ENCODE measurements at places on chromosomes 5 and 9.
A peak's percentile ranks its signal among the peaks of the same experiment; 100 is the strongest.

DNA sequence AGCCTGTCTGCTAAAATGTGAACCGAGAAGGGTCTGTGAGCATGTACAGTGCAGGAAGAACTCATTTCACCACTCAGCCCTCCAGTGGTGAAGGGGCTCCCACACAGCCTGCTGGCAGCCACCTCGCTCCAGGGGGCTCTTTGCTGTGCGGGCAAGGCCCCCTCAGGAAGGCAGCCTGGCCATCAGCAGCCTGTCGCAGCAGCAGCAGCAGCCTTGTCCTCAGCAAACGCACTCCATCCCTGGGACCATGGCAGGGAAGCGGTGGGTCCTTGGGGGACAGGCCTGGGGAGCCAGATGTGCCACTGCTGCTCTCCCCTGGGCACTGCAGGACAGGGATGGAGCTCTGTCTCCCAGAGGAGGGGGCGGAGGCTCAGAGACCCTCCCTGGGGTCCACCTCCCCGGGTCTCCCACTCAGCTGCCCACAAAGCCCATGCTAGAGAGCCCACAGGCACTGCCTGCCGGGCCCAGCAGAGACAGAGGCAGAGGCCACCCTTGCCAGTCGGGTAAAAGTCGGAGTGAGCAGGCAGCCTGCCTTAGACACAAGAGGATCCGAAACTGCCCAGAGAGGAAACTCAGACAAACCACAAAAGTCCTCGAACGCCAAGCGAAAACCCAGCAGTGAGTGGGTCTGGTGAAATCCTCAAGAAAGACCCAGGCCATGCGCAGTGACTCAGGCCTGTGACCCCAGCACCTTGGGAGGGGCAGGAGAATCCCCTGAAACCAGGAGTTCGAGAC, 8.0 kb downstream of the BRD3 start:
- no peak for DNase-seq

GRCh38 chr5:131947445-131947844, 2.0 kb upstream of the MEIKIN start:
- DNase-seq, result no peak

- no peak for DNase-seq
Observed at GRCh38 chr9:70000469-70000868, 43.2 kb upstream of the MAMDC2 start.

DNA sequence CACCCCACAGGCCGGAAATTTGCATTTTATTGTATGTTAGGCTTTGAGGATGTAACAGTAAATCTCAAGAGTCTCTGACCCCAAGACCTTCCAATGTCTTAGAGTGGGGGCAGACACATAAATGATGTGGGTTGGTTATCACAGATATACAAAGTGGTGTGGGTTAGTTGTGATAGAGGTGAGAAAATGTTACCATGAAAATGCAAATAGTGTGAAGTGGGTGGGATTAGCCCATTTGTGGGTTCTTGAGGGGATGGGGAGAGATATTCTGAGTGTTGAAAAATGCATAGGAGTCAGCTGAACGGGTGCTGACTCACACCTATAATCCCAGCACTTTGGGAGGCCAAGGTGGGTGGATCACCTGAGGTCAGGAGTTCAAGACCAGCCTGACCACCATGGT, 7.9 kb upstream of the RNF145 start:
- no peak for DNase-seq

GRCh38 chr9:13586587-13587374, 307.3 kb upstream of the MPDZ start:
- DNase-seq, result no peak

GRCh38 chr9:133584559-133585476, 24.4 kb downstream of the FAM163B start:
- no peak for DNase-seq

GRCh38 chr5:78077369-78078068, 217.0 kb downstream of the AP3B1 start:
- DNase-seq, result no peak

DNA sequence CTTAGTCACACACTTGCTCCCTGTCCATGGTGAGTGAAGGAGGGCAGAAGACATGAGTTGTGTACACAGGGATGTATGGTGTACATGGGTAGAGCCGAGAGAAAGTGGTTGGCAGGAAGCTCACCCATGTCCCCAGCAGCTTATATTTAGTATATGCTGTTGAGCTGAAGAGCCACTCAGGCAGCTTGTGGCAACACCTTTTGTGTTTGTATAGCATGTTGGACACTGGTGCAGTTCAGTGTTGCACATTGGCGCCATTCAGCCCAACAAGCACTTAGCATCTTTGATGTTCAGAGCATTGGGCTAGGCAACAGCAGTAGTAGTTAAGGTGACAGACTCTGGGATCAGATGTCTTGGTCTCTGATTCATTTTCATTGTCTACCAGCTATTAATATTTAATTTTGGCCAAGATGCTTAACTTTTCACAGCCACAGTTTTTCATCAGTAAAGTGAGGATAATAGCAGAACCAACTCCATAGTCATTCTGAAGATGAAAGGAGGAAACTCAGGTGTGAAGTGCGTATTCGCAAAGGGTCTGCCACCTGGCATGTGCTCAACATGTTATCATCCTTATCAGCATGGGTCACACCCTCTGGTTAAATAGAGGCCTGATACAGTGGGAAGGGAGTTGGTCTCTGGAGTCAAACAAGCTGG, 184.8 kb downstream of the NR3C1 start:
- no peak for DNase-seq

- DNase-seq, result no peak
Observed at GRCh38 chr5:122137702-122138101, 8.4 kb downstream of the ZNF474 start.

GRCh38 chr5:126631920-126632319, 31.2 kb downstream of the PHAX start:
- DNase-seq, result no peak

GRCh38 chr9:123454361-123454760, 98.4 kb downstream of the CRB2 start:
- DNase-seq, result no peak

DNA sequence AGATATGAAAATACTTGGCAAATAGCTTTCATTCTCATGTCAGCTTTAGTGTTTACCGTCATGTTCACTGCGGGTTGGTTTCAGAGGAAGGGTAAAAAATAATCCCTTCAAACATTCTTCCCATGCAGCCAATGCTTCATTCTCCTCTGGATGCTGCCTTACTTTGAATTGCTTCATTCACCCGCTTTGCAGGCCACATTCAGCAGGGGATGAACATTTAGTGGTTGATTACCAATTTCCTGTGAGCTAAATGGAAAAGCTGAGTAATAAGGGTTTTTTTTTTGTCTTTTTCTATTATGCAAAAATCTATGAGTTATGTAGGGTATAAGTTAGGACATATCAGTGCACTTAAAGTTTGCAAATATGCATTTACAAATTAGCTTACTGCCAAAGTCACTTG, 96.3 kb upstream of the MEF2C start:
- peak; percentile 29 for DNase-seq

GRCh38 chr9:105074491-105074890, 146.5 kb upstream of the ABCA1 start:
- DNase-seq, result no peak

- DNase-seq, result no peak
Observed at GRCh38 chr5:64015824-64016223, 53.6 kb upstream of the HTR1A start.

DNA sequence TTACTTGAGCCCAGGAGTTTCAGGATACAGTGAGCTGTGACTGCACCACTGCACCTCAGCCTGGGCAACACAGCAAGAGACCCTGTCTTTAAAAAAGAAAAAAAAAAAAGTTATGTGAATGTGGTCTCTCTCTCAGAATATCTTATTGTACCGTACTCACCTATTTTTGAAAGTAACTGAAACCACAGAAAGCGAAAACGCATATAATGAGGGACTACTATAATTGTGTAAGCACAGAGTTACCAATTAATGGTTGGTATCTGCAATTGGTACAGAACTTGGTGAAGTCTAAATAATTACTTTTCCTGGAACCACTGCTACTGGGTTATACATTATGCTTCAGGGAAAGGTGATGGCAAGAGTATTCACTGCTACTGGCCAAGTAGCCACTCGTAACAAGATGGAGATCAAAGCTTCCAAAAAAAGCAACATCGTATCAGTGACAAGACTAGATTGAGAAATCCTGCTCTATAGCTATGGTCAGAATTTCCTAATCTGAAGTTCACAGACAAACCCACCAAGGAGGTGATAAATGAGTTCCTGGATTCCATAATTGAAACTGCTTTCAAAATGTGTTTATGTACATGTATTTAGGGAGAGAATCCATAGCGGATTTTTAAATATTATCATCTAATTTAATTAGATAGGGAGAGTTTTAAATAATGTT, 82.7 kb downstream of the NR6A1 start:
- DNase-seq, result no peak

- DNase-seq, result no peak
Observed at GRCh38 chr5:337563-338130, 16.1 kb downstream of the AHRR start.

- no peak for DNase-seq
Observed at GRCh38 chr5:177596775-177597238, 3.1 kb upstream of the B4GALT7 start.

- DNase-seq, result no peak
Observed at GRCh38 chr5:72572236-72572765, 65.1 kb upstream of the ZNF366 start.

DNA sequence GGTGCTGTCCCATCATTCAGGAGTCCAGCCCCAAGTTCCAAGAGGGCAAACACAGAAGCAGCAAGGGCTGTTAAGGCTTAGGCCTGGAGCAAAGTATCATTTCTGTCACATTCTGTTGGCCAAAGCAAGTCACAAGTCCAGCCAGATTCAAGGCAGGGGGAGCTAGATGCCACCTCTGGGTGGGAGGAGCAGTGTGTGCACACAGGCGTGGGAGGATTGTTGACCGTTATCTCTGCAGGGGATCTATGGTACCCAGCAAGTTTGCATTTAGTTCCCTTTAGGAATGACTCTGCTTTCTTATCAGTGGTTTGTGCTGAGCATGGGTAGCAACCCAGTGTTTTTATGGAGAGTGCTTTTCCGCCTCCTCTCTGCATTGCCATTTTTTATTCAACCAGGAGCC, 278.9 kb downstream of the NR3C1 start:
- no peak for DNase-seq

GRCh38 chr5:102715082-102715807, 39.9 kb upstream of the PAM start:
- DNase-seq, result peak; percentile 73

DNA sequence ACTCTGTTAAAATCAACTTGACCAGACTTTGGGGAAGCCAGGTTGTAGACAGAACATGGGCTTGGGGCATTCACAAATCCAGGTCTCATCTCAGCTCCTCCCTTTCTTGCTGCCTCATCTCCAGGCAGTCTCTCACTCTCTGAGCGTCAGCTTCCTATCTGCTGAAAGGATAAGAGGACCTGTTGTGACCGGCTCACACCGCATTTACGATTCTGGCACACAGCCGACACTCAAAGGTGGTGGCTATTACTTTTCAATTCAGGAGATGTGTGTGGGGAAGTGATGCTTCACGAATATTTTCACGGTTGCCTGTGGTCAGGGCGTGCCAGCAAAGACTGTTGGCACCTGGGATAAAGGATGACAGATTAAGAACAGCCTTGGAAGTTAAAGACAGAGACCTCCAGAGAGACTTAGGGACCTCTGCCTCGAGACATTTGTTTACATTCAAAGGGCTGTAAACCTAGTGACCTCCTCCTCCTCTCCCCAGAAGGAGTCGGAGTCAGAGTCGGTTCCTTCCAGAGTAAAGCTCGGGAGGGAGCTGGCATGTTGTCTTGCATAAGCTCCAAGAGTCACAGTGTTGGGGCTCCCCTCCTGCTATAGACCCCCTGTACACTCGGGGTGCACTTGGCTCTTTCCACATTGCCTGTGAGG, 83.2 kb downstream of the AK8 start:
- no peak for DNase-seq

DNA sequence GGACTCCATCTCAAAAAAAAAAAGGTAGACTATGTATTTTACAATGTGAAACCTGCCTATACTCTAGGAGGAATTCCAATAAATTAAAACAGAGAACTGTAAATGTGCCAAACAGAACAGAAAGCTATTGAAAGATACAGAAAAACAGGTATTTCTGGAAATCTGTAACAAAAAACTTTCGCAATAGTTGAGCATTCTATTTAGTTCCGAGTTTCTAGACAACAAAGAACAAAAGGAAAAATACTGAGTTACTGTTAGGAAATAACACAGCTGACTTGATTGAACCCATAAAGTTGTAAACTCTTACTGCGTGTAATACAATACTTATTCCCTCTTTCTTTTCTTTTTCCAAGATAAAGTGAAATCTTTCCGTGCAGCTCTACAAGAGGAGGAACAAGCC, 18.6 kb downstream of the DIMT1 start:
- DNase-seq, result no peak

DNA sequence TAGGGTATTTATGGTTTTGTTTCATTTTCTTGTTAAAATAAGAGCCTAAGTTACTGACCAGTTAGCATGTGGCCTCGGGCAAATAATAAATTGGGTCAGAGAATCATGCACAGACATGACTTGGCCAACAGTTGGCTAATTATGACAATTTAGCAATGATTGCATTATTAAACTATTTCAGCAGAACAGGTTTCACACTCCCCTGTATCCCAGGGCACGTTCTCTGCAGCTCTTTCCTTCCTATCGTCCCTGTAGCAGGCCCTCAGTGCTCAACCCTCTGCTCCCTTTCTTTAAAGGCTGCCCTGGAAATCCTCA, 167.9 kb downstream of the TSSK1B start:
- no peak for DNase-seq

GRCh38 chr5:90483206-90483605, 8.5 kb downstream of the POLR3G start:
- no peak for DNase-seq

GRCh38 chr5:159189310-159189709, 20.0 kb downstream of the RNF145 start:
- no peak for DNase-seq

DNA sequence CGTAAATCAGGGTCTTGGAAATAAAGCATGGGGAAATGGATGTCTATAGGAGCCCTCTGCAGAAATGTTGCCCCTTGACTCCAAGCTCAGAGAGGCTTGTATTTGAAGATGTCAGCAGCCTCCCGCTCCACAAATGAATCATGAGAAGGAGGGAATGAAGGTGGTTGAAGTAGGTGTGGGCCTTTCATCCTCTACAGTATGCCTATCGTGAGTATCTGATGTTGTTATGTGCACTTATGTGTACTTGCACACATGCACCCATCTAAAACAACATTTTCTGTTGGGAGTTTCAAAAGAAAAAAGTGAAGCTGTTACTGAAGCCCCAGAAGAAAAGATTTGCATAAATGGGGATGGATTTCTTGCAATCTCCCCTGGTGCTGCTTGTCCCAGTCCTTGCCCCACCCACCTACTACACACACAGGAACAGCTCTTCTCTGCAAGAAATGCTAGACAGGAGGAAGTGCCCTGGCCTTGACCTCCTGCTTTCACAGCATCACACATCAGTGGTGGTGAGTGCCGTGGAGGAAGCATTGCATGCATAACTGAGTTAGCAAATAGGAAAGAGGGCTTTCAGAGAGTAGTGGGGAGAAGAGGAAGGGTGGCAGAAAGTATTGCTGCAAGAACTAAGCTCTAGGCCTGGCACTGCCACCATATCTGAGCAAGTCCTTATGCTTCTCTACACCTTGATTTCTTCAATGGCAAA, 156.1 kb downstream of the SNX18 start:
- DNase-seq, result no peak

- DNase-seq, result no peak
Observed at GRCh38 chr9:70452365-70452764, 37.9 kb upstream of the KLF9 start.
